Epithelial cell of esophagus (primary cell): ENCODE measurements at places on chromosomes 3 and 15.

GRCh38 chr3:150367757-150368156, 40.3 kb upstream of the TSC22D2 start:
- no peak for DNase-seq

- no peak for DNase-seq
Observed at GRCh38 chr3:175356899-175357324, 497.8 kb downstream of the NAALADL2 start.

DNA sequence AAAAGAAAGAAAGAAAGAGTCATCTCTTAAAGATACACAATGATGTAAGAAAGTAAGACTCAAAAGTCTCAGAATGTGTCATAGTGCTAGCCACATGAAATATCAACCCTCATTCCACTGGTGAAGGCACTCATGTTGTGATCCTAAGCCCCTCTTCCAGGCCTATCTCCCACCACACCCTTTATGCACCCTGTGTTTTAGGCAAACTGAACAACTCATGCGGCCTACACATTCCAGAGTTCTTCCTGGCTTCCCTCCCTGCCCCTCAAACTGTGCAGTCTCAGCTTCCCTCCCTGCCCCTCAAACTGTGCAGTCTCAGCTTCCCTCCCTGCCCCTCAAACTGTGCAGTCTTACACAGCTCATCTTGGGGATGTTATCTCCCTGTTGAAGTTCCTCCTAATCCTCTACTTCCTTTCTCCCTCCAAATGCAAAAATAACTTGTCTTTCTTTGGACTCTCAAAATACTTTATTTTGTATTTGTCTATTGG, 69.0 kb upstream of the FNDC3B start:
- no peak for DNase-seq

- DNase-seq = no peak
Observed at GRCh38 chr15:85562824-85563223, 182.4 kb downstream of the AKAP13 start.

DNA sequence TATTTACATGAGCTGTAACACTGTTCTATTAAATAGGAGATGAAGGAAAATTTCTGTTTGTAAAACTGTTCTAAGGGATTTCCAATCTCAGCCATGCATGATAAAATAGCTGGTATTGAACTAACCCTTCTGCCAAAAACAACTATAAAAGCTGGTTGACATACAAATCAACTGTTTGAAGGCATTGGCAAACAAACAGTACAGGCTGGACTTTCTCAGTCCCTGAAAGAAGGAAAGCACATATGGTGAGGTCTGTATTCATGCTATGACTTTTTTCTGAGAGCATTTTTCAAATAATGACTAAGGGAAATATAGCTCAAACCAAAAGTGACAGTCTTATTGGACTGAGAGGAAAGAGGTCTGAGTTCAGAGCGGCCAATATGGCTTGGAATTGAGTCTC, 117.0 kb upstream of the CCDC54 start:
- no peak for DNase-seq
